ENCODE measurements at places on chromosomes 13 and 19.

GRCh38 chr13:46810440-46810839, 13.5 kb upstream of the ESD start:
- DNase-seq = no peak

- peak; percentile 7 for DNase-seq
These were observed 70.5 kb upstream of the ZNF420 start for GRCh38 chr19:37007587-37008220.

DNA sequence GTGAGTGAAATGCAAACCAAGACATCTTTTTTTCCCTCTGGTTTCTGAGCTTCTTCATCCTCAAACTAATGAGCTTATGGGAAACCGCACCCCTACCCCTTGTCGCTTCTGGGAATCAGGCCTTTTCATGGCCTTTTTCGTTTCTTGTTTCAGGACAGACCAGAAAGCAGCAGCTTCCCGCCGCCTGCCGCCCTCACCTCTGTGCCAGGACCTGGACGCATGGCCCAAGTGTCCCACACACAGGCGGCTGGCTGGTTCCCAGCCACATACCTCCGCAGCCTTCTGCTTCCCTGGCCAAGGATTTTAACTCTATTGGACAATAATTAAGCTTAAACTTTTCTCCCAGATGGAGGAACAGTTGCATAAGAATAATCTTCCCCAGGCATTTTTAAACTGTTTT, 114.1 kb upstream of the SLITRK1 start:
- DNase-seq = no peak

GRCh38 chr13:99435998-99436397, 65.3 kb upstream of the TM9SF2 start:
- no peak for DNase-seq
